Urinary bladder (tissue), 4 donors: ENCODE measurements at places on chromosomes 4 and X. TPM values are rescaled to one million over a fixed set of nuclear protein-coding genes. Genes with fewer than 3 reads are reported as not detected.

Gene TIGD4
- total RNA-seq = 2.9 TPM

Gene GK
- 10.8 TPM for total RNA-seq

Gene F9
- not detected for total RNA-seq

Gene NLGN3
- total RNA-seq = 3.1 TPM

Gene CLNK
- 1.2 TPM for total RNA-seq

Gene GUCY1B1
- 34.5 TPM for total RNA-seq

Gene F8A2
- total RNA-seq = not detected

Gene SERPINA7
- total RNA-seq = not detected

Gene SSX2
- total RNA-seq = not detected

Gene VCX
- total RNA-seq = not detected

DNA sequence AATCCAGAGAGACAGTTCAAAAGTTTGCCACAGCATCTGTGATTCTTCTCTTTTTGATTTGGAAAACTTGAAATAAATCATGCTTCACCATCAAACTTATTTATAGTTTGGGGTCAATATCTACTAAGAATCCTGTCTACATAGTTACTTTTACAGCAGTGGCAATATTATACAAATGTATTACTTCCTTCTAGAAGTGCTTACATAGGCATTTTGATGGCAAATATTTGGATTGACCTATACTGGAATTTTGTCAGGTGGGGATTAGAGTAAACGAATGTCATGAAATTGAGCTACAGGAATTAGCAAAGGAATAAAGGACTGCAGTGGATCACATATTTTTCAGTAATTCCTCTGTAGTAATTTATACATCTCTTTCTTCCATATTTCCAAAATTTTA, 1885.5 kb upstream of the ADGRL3 start:
- DNase-seq = no peak

GRCh38 chr4:185112104-185112503, 31.0 kb upstream of the SLC25A4 start:
- no peak for DNase-seq

DNA sequence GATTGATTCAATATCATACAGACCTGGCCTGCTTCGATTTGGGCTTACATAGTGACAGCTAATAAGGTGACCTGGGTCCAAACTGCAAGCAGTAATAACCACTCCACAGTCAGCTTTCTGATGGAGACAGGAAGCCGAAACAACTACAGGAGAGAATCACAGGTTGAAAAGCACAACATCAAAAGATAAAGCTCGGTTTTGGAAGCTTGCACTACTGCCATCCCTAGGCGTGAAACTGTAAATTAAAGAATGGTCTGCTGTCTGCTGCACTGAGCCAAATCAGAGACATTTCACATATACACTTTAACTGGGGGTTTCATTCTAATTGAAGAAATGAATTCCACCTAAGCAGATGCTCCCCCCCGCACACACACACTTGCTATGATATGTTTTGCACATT, 116.3 kb downstream of the DHX15 start:
- DNase-seq = no peak

DNA sequence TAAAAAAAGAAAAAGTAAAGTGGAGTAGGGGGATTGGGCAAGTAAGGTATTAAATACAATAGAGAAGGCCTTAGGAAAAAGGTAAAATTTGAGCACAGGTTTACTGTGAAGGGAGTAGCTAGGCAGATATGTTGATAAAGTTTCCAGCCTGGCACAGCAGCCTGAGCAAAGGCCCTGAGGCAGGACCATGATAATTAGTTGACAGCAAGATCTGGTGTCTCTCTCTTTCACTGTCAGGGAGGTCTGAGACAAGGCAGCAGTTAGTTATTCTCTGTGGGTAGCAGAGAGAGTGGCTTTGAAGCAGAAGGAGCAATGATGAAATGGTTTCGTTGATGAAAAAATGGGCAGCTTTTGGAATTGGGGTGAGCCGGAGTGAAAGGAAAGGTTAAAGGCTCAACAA, 119.5 kb downstream of the KDR start:
- no peak for DNase-seq

DNA sequence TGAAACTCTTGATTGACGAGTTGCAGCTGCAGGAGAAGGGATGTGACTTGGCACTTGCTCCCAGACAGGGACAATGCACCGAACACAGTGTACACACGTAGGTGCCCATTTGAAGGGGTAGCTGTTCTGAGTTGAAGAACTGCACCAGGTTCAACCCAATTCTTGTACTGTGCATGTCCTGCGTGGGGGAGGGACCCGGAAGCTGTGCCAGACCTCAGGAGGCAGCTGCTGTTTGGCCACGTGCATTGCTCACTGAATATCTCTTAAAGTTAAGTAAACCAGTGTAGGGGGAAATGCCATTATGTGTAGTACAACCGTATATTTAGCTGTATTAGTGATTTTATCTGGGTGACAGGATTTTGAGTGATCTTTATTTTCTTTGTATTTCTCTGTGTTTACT, 12.0 kb upstream of the RBBP7 start:
- no peak for DNase-seq

GRCh38 chrX:106684207-106684606, 42.3 kb upstream of the RNF128 start:
- no peak for DNase-seq

DNA sequence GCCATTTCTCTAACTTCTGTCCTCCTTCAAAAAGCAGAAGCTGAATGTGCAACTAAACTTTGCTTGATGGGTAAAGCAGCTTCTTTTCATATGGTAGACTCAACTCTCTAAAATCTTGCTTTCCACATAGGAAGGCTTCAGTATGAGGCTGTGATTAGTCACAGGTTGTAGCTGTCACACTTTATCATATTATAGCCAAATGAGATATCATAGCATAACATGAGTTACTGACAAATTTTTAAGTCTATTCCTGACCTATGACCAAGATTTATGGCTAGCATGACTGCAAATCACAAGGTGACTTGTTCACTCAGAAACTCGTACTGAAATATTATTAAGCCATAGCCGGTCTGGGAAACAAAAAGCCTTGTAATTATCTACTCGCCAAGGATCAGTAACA, 998.6 kb downstream of the RPA4 start:
- DNase-seq = no peak

DNA sequence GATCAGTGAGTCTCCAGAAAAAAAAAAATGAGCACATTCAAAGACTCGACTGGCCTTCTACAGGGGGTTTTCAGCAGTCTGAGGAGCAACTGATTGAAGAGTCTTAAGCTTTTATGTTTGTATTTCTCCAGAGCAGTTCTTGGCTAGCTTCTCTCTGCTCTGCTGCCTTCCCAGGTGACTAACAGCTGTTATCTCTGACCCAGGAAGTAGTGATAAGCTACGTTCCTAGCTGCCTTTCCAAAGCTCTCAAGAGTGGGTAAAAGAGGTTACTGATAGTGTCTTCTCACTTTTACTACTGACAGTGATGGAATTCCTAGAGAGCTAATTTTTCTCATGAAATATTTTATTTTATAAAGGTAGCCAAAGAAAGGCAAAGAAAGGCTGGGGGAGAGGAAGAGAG, 66.6 kb downstream of the ENOX2 start:
- DNase-seq = no peak

GRCh38 chr4:179709961-179710624, 2267.9 kb upstream of the AGA start:
- DNase-seq = no peak

- DNase-seq = no peak
Measured at GRCh38 chrX:56279863-56280262, 47.7 kb downstream of the KLF8 start.

DNA sequence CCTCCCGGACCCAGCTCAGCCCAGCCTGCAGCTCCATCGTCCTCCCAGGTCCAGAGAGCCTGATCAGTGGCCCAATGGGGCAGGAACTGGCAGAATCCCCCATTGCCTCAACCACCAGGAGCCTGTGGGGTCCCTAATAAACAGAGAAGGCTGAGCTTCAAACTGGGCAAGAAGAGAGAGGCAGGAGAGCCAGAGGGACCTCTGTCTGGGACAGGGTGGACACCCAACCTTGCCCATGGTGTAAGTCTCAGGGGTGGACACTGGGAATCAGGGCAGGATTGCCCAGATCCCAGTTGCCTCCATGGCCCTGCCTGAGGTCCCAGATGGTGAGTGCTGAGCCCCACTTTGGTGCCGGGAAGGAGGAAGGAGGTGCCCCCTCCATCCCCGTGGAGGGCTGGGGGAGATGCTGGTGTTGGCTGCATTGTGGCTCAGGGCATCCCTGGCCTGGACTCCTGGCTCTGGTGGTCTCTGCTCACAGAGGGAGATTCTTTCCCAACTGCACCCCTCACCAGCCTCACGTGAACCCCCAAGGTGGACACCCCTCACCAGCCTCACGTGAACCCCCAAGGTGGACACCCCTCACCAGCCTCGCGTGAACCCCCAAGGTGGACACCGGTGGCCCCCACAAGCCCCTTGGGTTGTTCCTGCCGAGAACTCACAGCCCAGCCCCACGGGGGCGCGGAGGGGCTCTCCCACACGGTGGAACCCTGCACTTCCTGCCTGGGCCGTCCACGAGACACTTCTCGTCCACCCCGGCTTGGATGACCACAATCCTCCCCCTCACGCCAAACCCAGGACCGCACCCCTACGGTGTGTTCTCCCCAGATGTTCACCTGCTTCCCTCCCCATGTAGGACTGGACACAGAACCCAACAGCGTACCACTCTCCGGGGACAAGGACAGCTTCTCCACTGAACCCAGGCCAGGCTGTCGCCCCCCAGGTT, 5.4 kb downstream of the CPLX1 start:
- DNase-seq = no peak

GRCh38 chr4:7328913-7329638, 105.7 kb downstream of the PSAPL1 start:
- no peak for DNase-seq

GRCh38 chrX:136125106-136125505, 22.2 kb upstream of the FHL1 start:
- no peak for DNase-seq

DNA sequence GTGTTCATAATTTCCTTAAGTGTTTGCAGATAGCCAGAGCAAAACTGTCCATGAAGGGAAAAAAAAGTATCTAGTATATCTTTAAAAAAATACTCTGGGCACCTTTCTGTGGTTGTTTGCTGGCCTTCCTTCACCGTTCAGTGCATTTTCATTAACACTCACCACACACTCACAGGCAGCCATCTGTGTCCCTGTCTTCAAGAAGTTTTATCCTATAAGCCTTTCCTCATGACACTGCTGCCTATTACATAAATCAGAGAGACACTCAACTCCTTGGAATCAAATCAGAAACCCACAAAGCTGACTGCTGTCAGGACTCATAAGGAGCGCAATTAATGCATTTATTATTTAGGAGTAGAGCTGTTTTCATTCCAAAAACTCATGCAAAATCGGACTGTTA, 1720.2 kb downstream of the PCDH7 start:
- no peak for DNase-seq

- no peak for DNase-seq
Measured at GRCh38 chr4:173270312-173271027, 63.7 kb downstream of the HMGB2 start.

GRCh38 chr4:20042769-20043168, 208.9 kb upstream of the SLIT2 start:
- no peak for DNase-seq

GRCh38 chr4:102730968-102731533, 29.7 kb downstream of the MANBA start:
- no peak for DNase-seq

- no peak for DNase-seq
Measured at GRCh38 chrX:23662853-23663252, 4.4 kb upstream of the PRDX4 start.

GRCh38 chrX:56811599-56811998, 82.6 kb downstream of the NBDY start:
- no peak for DNase-seq

GRCh38 chrX:137032841-137033773, 688 bp downstream of the GPR101 start:
- DNase-seq = no peak

GRCh38 chrX:39204945-39205344, 403.7 kb downstream of the MID1IP1 start:
- DNase-seq = no peak

DNA sequence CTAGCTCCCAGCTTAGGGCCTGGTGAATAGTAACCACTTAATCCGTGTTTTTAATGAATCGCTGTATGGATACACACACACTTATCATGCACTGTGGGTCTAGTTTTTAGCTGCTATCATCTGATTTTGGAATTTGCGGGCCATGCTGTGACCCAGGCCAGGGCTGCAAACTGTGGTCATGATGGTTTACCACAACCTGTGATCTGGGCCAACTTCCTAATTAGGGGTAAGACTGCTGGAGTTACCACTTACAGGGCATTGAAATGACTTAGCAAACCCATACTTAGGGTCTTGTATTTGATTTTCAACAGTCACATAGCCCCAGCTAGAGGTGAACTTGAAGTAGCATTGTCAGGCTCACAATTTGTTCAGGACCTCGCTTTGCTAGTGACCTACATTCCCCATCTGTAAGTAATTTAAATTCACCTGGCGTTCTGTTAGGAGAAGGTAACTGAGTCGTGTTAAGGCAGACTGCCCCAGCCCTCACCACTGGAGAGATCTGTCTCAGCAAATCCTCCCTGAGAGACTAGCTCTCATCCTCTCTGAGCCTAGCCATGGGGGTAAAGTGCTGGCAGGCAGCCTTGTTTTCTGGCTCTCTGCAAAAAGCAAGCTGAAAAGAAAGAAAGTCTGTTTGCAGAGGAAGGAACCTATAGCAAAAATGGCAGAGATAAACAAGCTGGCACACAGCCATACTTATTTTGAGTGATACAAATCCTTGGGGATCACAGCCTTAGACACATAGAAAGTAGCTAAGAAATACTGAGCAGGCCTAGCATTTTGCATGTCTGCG, 33.8 kb upstream of the EGFL6 start:
- no peak for DNase-seq

DNA sequence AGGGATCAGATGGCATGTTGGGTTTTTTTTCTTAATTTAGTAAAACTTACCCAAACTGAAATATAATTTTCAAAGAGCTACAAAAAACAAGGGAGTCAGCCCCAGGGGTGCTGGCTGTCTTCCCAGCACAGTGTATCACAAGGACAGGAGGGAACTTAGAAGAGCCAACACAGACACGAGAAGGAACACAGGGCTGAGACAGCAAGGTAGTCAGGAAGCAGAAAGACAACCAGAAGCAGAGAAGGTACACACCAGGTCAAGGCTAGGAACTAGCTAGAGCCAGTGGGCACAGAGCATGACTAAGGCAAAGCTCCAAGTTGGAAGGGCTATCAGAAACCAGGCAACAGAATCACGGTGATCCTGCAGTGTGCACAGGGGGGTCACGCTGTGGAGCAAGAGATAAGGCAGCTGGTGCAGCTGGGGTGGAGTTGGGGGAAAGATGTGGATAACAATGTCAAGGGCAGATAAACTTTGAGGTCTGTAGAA, 168.7 kb downstream of the NR3C2 start:
- no peak for DNase-seq

- DNase-seq = no peak
Measured at GRCh38 chr4:182174979-182175378, 68.2 kb upstream of the TENM3 start.

DNA sequence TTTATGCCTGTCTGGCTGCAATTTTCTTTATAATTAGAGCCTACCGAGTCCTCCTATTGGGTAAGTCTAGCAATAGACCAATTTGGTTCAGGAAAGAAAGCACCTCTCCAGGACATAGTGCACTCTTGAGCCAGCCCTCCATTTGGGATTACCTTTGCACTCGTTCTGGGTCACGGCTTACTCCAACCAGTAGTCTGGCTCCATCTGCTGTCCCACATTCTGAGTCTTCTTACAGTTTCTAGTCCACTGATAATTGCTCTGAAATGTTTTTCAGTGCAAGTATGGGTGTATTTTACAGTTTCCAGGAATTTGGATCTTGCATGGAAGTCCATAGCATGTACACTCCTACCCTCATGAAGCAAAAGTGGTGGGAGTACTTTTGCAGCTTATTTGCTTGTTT, 34.8 kb upstream of the USP51 start:
- DNase-seq = no peak

GRCh38 chr4:5370286-5370685, 319.0 kb downstream of the STK32B start:
- no peak for DNase-seq
